Activated CD4-positive, CD25-positive, alpha-beta regulatory T cell treated with anti-CD3 and anti-CD28 coated beads, Interleukin-2, amount 50 U/mL, for 72 hours (primary cell): ENCODE measurements at places on chromosomes 11 and 22.
A peak's percentile ranks its signal among the peaks of the same experiment; 100 is the strongest.

- DNase-seq, result no peak
Measured at GRCh38 chr11:126526471-126526870, 171.0 kb downstream of the ST3GAL4 start.

DNA sequence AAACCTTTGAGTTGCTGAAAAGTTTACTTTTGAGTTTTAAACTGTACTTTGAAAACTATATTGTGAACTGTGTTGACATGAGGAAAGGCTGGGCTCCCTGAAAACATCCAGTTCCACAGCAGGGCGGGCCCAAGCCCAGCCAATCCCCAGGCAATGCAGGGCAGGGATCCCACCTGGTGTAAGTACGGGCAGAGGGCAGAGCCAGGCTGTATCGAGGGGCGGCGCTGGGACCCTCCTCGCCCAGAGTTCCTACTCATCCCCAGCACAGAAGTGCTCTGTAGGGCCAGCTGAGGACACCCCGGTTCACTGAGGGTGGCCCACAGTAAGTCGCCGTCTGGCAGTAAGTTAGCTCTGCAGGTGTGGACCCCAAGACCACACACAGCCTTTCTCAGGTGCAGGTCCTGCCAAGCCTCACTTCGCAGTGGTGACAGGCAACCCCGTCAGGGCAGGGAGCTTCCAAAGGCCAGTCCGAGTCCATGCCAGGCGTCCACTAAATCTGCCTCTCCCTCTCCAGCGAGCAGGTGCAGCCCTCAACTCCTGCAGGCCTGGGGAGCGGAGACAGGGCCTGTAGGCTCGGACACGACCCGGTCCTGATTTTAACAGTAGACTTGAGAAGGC lies 6.3 kb downstream of the RASSF7 start:
- DNase-seq, result no peak

GRCh38 chr11:75561426-75562047 lies 516 bp upstream of the SERPINH1 start:
- no peak for DNase-seq

DNA sequence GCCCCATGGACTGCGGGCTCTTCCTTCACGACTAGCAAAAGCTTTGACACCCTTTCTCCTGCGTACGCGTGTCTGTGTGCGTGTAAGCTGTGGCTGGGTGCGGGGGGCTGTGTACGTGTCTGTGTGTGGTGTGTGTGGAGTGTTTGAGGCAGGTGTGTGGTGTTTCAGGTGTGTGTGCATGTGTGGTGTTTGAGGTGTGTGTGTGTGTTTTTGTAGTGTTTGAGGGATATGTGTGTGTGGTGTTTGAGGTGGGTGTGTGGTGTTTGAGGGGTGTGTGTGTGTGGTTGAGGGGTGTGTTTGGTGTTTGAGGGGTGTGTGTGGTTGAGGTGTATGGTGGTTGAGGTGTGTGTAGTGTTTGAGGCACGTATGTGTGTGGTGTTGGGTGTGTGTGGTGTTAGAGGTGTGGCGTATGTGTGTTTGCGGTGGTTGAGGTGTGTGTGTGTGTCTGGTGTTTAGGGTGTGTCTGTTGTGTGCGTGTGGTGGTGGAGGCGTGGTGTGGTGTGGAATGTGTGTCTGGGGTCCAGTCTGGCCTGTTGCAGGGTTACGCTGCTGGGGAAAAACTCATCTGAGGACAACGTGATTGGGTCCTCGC lies 687 bp upstream of the ARSA start:
- DNase-seq, result peak; percentile 44

- DNase-seq, result no peak
Measured at GRCh38 chr11:79342686-79343085, 98.1 kb downstream of the TENM4 start.

DNA sequence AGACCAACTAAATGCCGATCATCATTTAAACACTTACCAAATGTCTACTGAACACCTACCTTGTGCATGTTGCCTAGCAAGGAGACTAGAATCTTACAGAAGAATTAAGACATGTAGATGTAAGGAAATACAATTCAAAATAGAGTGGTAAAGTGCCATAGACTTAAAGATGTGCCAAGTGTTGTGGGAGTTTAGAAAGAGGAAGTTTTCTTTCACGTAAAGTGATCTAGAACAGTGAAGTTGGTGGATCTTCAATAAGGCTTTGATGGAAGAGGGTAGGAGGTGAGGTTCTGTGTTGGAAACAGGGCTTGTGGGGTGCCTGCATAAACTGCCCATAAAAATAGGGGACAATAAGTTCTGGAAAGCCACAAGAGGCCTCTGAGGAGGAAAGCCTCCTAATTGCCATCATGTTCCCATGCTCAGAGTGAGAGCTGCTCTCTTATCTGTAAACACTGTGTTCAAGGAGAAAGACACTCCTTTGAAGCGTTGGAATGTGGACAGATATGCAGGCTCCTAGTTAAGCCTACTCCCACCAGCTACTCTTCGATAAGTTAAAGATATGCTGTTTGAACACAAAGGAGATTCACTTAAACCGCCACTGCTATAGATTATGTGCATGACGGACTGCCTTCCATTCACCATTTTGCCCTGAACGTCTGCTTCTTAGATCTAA lies 66.7 kb downstream of the HSD17B12 start:
- DNase-seq, result no peak

GRCh38 chr22:44147821-44148574 lies 32.7 kb upstream of the PARVG start:
- DNase-seq, result no peak

GRCh38 chr11:70471254-70471653 lies 72.9 kb downstream of the CTTN start:
- no peak for DNase-seq

GRCh38 chr11:98411777-98412176 lies 609.0 kb upstream of the CNTN5 start:
- DNase-seq, result no peak

DNA sequence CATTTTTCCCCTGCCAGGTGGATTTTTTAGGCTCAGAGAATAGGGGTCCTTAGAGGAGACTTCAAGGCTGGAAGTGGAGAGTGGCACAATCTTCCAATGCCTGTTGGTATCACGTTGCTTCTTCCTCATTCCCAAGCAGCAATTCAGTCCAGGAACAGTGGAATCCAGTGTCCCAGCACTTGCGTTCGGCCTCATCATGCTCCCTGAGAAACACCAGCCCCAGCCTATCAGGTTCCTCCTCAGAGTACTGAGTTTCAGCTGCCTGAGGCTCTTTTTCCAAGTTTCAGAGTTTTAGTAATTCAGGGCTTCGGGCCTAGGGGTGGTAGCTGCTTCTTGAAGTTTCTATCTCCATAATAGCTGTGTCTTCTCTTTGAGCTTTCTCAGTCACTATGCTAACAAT lies 31.9 kb upstream of the NRGN start:
- no peak for DNase-seq

DNA sequence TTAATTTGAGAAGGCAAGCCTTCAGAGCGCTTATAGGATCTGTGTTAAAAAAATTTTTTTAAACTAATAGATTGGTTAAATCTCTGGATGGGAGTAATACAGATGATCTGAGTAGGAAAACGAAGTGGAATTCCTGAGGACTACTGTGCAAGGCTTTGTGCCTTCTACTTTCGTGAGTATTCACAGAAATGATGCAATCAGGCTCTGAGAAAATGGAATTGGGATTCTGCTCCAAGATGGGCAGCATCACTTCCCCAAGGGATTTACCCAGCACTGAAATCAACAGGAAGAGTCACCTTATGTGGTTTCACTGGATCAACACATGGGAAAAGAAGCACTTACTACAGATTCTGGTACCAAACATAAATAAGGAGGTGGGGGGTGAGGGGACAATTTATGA lies 12.5 kb downstream of the KMT5B start:
- no peak for DNase-seq

DNA sequence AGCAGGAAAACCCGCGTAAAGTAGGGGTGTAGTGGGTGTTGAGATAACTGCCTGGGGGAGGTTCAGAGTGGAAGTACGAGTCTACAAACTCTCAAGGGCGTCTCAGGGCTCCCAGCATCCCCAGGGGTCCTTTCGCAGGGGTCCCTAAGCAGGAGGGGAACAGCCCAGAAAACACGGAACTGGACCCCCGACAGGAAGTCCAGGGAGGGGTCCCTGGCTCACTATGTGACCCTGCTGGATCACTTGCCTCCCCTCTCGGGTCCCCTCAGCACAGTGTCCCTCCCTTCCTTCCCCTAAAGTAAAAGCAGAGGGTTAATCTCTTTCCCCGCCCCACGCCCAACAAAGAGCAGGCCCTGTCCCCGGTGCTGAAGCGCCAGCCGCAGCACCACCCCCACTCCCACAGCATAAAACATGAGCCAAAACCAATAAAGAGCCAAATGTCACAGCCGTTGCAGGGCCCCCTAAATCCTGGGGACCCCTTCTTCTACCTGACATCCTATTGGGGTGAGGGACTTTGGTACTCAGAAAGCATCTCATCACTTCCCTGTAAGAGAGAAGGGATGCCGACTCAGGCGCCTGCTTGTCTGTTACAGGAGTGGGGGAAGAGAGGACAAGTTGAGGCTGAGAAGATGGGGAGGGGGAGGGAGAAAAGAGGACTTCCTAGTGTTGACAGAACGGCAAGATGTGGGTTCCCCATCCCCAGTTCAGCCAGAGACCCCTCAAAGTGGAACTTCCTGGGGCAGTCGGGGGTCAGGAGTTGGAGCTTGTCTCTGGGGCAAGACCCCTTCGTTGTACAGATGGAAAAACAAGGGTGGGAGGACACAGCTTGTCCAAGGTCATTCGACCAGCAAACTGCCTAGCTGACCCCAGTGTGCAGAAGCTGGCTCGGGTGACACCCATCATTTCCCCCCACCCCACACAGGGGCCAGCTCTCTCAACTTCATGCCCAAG lies 1.4 kb upstream of the NEFH start:
- no peak for DNase-seq
